ENCODE measurements at places on chromosomes 13 and 19.

DNA sequence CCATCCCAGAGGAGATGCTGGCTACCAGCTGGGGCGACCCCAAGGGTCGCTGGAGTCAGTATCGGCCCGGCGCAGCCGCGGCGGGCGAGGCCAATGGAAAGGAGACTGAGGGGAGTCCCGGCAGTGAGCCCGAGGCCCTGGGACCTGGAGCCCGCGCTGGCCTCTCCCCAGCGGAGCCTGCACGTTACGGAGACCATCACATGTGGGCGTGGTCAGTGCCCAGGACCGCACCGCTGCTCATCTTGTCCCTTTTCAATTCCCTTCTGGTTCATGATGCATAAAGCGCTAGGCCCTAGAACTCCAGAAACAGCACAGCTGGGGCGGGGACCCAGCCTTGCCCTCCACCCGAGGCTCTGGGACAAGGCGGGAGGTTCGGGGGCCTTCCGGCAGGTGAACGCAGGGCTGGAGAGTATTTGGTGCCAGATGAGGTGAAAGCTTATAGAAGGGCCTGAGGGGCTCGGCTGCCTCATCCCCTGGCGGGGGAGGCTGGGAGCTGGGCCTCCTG is 8.0 kb downstream of the C19orf25 start:
- H3K27me3 ChIP-seq, result no peaks in the 10 kb centered on the region
- no peaks in the 10 kb centered on the region for H3K36me3 ChIP-seq
- H3K4me1 ChIP-seq, result no peaks in the 10 kb centered on the region
- no peak overlapping the region for H3K4me3 ChIP-seq
- no peak for DNase-seq
- no peak overlapping the region for H3K27ac ChIP-seq

GRCh38 chr13:35693134-35693784 is 216.8 kb upstream of the MAB21L1 start:
- DNase-seq, result no peak
- H3K27ac ChIP-seq, result no peak overlapping the region
- H3K4me3 ChIP-seq, result no peak overlapping the region
- H3K4me1 ChIP-seq, result no peaks in the 10 kb centered on the region
- H3K27me3 ChIP-seq, result no peaks in the 10 kb centered on the region

GRCh38 chr13:45479661-45480060 is 14.9 kb downstream of the COG3 start:
- H3K27me3 ChIP-seq, result no peaks in the 10 kb centered on the region
- no peak overlapping the region for H3K4me3 ChIP-seq
- DNase-seq, result no peak
- peaks cover 12% of the 10 kb centered on the region for H3K36me3 ChIP-seq
- no peak overlapping the region for H3K27ac ChIP-seq

- DNase-seq, result no peak
- H3K36me3 ChIP-seq, result no peaks in the 10 kb centered on the region
- H3K27me3 ChIP-seq, result no peaks in the 10 kb centered on the region
These were observed 15.0 kb upstream of the SLC39A3 start for GRCh38 chr19:2754659-2755447.

GRCh38 chr13:75319254-75319653 is 162.7 kb downstream of the TBC1D4 start:
- no peaks in the 10 kb centered on the region for H3K27me3 ChIP-seq
- no peak for DNase-seq
- no peaks in the 10 kb centered on the region for H3K36me3 ChIP-seq

DNA sequence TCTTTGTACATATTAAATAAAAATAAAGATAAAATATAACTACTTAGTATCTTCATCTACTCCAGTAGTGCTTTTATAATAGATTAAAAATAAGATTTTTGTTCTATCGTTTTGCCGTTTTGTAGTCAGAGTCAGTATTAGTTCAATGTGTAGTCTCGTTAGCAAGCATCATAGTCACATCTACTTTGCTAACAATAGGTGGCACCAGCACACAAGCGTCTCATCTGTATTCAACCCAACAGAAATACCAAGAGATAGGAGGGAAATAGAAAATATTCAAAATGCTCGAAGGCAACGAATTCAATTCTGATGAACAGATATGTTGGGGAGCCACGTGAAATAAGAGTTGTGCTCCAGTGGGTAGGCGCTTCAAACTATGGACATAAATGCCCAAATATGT is 21.4 kb upstream of the MICU2 start:
- no peak overlapping the region for H3K4me3 ChIP-seq
- H3K4me1 ChIP-seq, result no peaks in the 10 kb centered on the region
- 0 out of 2 replicates have a peak, but pooled peaks cover 2% of the 10 kb centered on the region for H3K27me3 ChIP-seq
- DNase-seq, result no peak

DNA sequence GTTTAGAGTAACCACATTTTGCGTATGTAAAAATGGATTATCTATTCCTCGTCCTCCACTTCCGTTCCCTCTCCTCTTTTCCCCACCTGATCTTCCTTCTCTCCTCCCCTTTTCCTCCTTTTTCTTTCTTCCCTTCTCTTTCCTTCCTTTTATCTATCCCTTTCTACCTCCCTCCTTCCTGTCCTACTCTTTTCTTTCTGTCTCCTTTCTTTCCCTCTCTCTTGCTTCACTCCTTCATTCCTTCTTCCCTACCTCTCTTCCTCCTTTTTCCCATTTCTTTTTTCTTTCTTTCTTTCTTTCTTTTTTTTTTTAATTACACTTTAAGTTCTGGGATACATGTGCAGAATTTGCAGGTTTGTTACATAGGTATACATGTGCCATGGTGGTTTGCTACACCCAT is 688.4 kb upstream of the GPC6 start:
- no peak for DNase-seq
- H3K4me3 ChIP-seq, result no peak overlapping the region

GRCh38 chr13:50319635-50320255 is 304.5 kb downstream of the KCNRG start:
- H3K27me3 ChIP-seq, result no peaks in the 10 kb centered on the region
- H3K4me3 ChIP-seq, result no peak overlapping the region
- DNase-seq, result no peak
